ENCODE measurements at places on chromosomes 4 and X.

- DNase-seq, result no peak
These were observed 11.5 kb downstream of the CRMP1 start for GRCh38 chr4:5881340-5881739.

- DNase-seq, result no peak
These were observed 103.5 kb downstream of the CNOT6L start for GRCh38 chr4:77715414-77716290.

DNA sequence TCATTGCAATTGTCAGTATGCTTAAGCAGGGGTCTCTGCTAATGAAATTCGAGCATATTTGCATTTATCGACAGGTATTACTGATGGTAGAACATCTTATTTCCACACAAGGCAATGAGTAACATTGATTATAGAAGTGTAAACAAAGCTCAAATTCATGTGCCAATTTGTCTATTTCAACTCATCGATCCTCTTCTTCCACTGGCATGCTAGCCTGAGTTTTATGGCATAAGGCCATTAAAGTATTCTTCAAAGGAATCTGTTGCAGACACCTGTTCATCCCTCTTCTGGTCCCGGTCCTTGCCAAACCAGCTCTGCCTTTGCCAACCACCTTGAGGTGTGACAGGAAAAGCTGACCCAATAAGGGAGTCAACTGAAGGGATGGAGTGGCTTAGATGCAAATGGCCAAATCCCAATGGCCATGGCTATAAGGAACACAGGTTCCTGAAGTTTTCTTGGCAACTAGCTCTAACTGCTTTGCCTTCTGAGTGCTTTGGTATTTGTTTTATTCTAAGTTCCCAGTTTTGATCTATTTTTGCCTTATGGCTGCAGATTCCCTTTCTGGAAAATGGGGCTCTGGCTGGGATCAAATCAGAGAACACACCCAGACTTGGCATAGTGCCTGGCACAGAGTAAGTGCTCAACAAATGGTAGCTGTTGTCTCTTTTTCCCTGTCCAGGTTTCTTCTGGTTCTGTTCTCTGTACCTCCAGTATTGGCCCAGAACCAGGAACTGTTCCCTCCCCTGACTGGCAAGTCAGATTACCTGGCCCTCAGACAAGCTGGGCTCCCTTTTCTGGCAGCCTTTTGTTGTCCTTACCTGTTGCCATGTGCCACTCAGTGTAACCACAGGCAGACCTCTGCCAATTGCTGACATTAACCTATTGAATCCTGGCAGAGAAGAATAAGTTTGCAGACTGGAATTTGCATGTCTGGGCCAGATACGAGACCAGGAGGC, 63.1 kb downstream of the RTL9 start:
- no peak for DNase-seq

GRCh38 chrX:94288325-94288724, 614.3 kb downstream of the FAM133A start:
- no peak for DNase-seq

GRCh38 chr4:101670897-101671296, 119.6 kb upstream of the BANK1 start:
- DNase-seq, result no peak

DNA sequence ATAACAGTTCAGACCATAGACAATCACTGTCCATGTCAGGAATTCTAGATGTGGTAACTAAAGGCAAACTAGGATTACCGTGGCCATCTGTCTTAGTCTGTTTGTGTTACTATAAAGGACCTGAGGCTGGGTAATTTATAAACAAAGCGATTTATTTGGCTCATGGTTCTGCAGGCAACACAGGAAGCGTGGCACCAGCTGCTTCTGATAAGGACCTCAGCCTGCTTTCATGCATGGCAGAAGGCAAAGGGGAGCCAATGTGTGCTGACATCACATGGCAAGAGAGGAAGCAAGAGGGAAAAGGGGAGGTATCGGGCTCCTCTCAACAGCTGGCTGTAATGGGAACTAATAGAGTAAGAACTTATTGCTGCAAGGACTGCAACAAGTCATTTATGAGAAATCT, 376.7 kb downstream of the GPM6A start:
- no peak for DNase-seq

DNA sequence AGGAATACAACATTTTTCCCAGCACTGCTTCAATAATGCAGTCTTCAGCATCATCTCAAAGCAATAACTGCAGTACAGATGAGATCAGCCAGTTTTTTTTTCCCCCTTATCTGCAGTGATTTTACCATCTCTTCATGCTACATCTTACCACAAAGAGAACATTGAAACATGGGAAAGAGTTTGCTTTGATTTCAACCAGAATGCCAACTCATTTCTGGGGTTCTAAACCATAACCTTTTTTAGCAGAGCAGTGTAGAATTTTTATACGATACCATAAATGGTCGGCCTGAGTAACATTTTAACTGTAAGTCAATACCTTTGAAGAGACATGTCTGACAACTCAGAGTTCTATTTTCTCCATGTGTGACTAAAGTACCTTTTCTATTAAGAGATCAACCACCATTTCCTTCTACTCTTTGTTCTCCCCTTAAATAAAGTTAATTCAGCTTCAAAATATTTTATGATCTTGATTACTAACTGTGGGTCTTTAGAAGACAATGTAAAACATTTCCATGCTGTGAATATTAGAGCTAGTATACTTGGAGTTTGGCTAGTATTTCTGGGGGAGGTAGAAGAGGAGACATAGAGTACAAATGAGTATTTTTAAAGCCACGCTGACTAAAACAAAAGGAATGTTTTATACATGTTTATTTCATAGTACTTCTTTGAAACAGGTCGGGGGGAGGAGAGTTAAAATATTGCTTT, 69.1 kb downstream of the TET2 start:
- no peak for DNase-seq

- no peak for DNase-seq
These were observed 188.3 kb upstream of the HCCS start for GRCh38 chrX:10922835-10923234.

Measured in omental fat pad (tissue), 4 donors.